ENCODE measurements at places on chromosomes 2 and 18.

GRCh38 chr2:112831946-112832840 lies 4.4 kb downstream of the IL1B start:
- H3K4me3 ChIP-seq = no peak overlapping the region
- no peaks in the 10 kb centered on the region for H3K4me1 ChIP-seq
- H3K27me3 ChIP-seq = no peaks in the 10 kb centered on the region

DNA sequence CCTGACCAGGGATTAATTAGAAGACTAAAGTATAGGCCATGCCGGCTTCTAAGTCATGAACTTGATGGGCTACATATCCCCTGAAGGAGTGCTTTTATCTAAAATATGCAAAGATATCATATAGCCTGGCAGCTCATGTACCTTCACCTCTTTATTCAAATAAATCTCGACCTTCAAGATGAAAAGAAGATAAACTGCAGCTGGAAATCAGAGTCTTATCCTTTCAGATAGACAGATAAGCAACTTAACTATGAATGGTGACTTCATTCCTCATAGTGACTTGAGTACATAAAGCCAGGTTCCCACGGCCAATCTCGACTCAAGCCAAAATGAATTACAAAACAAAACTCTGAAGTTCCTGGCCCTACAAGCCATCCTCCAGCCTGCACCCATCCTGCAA lies 165.3 kb upstream of the KLHL29 start:
- H3K27me3 ChIP-seq = no peaks in the 10 kb centered on the region
- no peak for DNase-seq
- H3K27ac ChIP-seq = no peak overlapping the region
- H3K4me1 ChIP-seq = no peaks in the 10 kb centered on the region

DNA sequence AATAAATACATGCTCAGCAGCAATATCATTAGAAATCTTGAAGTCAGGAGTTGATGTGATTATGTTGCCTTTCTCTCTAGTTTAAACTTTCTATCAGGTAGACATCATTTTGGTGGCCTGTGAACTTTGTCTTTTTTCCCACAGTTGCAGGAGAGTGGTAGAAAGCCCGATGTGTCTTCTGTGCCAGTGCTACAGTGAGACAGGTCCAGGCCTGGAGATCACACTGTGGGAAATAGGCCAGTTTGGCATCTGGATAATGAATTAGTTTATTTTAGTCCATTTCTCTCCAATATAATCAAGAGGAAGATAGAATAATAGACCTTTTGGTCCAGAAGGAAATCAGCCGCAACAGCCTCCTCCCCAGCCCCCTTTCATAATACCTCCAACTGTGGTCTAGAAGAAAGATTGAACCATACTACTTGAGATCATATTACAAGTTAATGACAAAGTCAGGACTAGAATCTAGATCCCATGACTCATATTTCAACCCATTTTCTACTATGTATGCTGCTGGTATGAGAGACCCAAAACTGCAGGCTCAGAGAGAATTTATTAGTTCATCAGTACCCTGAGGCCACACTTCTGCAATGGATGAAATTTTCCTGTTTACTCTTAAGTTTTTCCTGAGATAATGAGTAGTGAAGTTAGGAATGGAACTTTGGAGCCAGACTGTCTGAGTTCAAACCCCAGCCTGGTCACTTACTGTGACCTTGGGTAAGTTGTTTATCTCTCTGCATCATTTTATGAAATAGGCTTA lies 20.6 kb downstream of the KCMF1 start:
- no peak overlapping the region for H3K4me3 ChIP-seq
- no peaks in the 10 kb centered on the region for H3K36me3 ChIP-seq
- H3K4me1 ChIP-seq = no peaks in the 10 kb centered on the region

DNA sequence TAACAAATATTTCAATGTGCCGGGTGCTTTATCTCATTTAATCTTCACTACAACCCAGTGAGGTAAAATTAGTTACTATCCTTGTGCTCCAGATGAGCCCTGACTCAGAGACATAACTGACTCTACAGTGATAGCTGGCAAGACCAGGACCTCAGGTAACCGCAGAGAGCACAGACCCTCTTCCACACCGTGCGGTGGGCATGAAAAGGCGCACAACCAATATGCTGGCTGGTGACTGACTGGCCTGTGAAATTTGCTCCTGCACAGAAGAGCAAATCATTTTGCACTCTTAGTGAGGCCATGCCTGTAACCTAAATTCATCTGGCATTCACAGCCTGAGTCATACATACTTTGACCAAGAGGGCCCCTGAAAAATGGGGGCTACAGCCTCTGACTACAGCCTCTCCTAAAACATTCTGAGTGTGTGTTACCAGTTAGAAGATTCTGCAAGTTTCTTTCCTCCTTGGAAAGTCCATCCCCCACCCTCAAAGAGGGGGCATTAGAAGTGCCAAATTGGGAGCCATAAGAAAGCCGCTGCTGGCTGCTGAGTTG lies 22.4 kb upstream of the MSGN1 start:
- no peak overlapping the region for H3K27ac ChIP-seq
- H3K36me3 ChIP-seq = no peaks in the 10 kb centered on the region
- H3K4me3 ChIP-seq = no peak overlapping the region
- DNase-seq = no peak
- H3K27me3 ChIP-seq = no peaks in the 10 kb centered on the region

DNA sequence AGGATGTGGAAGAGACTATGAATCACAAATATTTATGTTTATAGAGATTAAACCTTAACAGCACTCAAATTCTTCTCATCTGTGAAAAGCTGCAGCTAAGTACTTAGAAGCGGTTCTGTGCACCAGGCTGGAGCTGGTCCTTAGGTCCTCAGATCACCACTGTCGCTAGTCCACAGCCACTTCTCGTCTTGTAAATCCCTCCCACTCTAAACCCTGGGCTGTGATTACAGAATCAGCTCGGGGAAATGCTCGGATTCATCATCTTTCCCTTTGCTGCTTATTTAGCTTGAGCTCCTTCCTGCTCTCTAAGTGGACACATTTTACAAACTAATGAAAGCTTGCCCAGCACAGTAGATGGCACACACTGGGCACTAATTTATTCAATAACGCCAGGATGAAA lies 61.7 kb downstream of the RNF152 start:
- H3K36me3 ChIP-seq = no peaks in the 10 kb centered on the region
- H3K27me3 ChIP-seq = no peaks in the 10 kb centered on the region
- H3K4me3 ChIP-seq = no peak overlapping the region
- no peak overlapping the region for H3K27ac ChIP-seq

DNA sequence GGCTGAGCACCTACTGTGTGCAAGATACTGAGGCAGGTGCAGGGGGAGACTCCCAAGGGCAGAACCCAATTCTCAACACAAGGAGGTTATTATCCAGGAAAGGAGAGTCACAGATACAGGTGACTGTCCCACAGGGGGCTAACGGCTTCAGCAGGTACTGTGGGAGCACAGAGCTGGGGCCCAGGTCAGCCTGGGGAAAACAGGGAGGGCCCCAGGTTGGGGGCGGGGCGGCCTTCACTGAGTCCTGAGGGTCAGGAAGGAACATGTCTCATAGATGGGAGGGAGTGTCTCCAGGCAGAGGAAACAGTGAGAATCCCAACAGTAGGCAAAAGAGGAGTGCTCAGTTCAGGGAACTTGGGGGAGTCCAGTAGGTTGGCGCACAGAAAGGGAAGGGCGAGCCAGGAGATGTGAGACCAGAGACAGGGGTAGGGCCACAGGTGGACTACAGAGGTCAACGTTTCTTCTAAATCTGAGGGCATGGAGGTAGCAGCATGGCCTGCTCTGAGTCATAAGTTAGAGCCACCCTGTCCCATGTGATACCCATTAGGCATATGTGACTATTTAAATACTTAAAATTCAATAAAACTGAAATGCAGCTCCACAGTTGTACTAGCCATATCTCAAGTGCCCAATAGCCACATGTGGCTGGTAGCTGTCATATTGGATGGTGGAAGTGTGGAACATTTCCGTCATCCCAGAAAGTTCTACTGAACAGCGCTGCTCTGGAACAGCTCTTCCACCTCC lies 157.2 kb downstream of the TTC32 start:
- H3K4me3 ChIP-seq = no peak overlapping the region
- no peak overlapping the region for H3K27ac ChIP-seq
- H3K4me1 ChIP-seq = peaks cover 29% of the 10 kb centered on the region
- no peaks in the 10 kb centered on the region for H3K27me3 ChIP-seq
- peak; percentile 57 for DNase-seq

DNA sequence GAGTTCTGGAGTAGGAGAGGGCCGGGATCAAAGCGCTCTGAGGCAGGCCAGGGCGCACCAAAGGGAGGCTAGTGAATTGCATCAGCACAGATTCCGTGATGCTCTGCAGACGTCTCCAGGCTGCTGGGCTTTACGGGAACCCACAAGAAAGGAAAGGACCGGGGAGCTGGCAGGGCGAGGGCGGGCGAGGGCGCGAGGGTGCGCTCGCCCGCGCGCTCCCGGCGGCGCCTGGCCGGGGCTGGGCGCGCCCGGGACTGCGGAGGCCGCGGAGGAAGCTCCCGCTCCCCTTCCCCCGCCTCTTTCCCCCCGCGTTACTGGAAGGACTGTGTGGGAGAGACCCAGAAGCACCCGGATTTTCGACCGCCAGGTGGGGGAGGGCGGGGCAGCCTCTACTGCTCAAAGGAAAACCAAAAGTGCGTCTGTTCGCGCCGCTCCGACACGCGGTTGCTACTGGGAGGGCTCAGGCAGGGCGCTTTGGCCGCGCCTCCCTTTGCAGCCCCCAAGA lies 2.4 kb upstream of the FOSL2 start:
- peak; percentile 95 for DNase-seq
- peaks cover 8% of the 10 kb centered on the region for H3K36me3 ChIP-seq
- H3K27ac ChIP-seq = peak overlapping the region; percentile 99

- no peak overlapping the region for H3K27ac ChIP-seq
- no peak overlapping the region for H3K4me3 ChIP-seq
- H3K4me1 ChIP-seq = no peaks in the 10 kb centered on the region
- DNase-seq = no peak
These were observed 102.1 kb upstream of the CDCA7 start for GRCh38 chr2:173252581-173252980.

All from ascending aorta (tissue), 2 donors.